ENCODE measurements at places on chromosomes 7 and 10.

GRCh38 chr10:116670706-116671105 is 50.0 kb downstream of the PNLIPRP2 start:
- no peak for DNase-seq

GRCh38 chr10:63260860-63261251 is 127.7 kb downstream of the NRBF2 start:
- no peak for DNase-seq

- DNase-seq, result no peak
Observed at GRCh38 chr10:372566-372965, 237.3 kb downstream of the ZMYND11 start.

DNA sequence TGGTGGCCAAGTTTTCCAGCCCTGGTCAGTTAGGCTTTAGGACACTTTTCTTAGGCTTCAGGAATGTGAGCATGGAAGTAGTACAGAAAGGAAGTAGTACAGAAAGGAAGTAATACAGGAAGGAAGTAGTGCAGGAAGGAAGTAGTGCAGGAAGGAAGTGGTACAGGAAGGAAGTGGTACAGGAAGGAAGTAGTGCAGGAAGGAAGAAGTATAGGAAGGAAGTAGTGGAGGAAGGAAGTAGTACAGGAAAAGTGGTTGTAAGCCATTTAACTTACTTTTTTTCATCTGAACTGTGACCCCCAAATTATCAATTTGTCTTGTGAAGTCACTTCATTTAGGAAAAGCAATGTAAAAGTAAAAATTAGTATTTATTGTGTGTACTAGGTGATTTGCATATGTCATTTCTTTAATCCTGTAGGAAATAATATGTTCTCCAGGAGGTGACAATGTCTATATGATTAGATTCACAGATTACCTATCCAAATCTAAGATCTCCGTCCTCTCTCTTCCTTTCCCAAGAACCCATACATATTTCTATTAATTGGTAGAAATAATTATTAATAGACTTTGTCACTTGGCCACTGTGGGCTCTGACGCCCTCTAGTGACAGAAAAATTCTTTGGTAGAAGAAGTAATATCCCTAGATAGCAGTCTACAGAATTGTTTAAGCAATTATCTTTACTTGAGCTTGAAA is 3.9 kb upstream of the FAS start:
- DNase-seq, result no peak

- no peak for DNase-seq
Observed at GRCh38 chr7:123360631-123361030, 160.9 kb upstream of the SLC13A1 start.

DNA sequence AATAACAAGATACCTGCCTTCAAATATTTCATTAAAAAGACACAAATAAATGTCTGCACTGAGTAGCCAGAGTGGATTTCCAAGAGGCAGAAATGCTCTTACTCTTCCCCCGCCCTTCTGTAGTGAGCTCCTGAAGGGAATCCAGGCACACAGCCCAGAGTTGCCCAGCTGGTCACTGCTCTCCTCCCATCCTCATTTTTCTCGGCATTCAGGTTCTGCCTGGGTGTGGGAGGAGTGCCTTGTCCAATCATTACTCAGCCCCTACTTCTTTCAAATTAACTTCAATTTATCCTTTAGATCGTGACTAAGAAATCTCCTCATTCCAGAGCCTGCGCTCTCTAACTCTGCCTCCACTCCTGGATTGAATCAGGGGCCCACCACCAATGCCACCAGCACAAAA is 12.2 kb downstream of the CCDC6 start:
- no peak for DNase-seq

GRCh38 chr7:44977304-44977958 is 1.4 kb downstream of the MYO1G start:
- no peak for DNase-seq

- no peak for DNase-seq
Observed at GRCh38 chr7:75614401-75614800, 122.3 kb downstream of the SPDYE5 start.

DNA sequence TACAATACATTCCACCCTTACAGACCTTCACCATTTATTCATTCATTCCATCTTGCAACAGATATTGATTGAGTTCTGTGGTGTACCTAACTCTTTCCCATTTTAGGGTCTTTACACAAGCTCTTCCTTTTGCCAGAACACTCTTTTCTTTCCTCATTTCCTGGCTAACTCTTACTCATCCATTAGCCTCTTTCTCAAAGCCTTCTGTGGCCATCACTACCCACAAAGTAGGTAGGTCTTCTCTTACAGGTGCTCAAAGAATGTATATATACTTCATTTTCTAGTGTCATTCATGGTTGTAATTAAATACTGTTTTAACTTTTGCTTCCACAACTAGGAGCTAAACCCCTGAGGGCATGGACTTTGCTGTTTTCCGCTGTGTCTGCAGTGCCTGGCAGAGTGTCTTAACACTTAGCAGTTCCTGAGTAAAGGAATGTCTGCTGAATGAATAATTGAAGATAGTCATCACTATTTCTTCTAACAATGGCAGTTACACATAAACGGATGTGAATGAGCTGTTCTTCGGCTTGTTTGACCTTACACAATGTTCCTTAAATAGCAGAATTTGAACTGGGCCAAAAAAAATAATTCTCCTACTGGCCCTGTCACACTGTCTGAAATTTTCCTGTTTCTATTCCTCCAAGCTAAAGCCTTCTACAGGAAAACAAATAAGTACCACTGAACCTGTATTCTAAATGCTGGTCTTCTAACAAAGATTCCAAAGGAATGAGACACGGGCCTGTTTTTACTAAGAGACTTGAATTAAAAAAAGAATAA is 15.1 kb downstream of the BCAP29 start:
- no peak for DNase-seq

DNA sequence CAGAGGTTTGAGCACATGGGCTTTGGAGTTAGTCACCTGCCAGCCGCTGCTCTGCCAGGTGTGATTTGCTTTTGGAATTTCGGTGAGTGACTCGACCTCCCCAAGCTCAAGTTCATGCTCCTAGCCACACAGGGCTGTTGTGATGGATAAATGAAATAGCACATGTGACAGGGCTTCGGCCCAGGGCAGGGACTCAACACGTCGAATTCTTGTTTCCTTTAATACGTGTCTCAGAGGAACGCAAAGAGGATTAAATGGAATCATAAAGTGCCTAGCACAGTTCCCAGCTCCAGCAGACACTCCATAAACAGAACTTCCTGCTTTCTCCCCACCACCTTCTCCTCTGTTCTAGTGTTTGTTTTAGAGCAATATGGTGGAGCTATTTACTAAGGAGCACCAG is 88.3 kb upstream of the CHST15 start:
- no peak for DNase-seq

DNA sequence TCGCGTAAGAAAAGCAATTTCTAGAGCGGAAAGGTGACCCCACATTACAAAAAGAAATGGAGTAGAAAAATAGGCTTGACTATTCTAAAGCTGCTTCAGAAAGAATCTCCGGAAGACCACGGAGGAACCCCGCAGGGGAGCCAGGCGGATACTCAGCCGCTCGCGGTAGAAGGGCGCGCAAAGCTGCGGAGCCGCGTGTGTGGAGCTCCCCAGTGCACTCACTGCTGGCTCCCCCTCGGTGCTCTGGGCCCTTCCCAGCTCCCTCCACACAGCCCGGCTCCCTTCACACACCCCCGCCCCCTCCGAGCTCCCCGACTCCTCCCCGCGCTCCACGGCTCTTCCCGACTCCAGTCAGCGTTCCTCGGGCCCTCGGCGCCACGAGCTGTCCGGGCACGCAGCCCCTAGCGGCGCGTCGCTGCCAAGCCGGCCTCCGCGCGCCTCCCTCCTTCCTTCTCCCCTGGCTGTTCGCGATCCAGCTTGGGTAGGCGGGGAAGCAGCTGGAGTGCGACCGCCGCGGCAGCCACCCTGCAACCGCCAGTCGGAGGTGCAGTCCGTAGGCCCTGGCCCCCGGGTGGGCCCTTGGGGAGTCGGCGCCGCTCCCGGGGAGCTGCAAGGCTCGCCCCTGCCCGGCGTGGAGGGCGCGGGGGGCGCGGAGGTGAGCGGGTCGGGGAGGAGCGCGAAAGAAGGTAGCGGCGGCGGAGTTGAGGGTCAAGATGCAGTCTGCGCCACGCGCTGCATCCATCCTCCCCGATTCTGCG is at the start of gene STEAP2:
STEAP2 (plus strand) TSS at position 350 of the 758 bp plus-strand sequence. CDS start 13,343 bp downstream, outside the sequence.
- DNase-seq, result peak; percentile 39

GRCh38 chr7:27189997-27190748 is 5.1 kb upstream of the HOXA11 start:
- no peak for DNase-seq
